MCF 10A (cell line): ENCODE measurements at places on chromosomes 4 and X.

DNA sequence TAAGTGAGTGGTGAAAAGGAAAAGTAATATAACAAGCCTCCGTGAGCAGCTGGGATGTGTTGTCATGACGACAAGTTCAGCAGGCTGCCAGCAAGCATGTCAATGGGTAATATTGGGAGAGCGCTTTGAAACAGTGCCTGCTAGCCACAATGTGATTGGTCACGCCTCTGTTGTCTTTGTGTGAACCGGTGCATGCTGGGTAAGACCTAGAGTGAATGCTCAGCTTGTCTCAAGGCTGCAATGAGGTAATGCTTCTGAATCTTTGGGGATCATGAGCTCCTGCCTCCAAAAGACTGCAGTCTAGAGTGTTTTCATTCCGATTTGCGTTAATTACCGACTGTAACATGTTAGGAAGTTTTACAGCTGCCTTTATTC is 54.9 kb downstream of the STOX2 start:
- DNase-seq: peak; percentile 3

- no peak for DNase-seq
Observed at GRCh38 chr4:79913581-79913980, 159.4 kb downstream of the ANTXR2 start.

DNA sequence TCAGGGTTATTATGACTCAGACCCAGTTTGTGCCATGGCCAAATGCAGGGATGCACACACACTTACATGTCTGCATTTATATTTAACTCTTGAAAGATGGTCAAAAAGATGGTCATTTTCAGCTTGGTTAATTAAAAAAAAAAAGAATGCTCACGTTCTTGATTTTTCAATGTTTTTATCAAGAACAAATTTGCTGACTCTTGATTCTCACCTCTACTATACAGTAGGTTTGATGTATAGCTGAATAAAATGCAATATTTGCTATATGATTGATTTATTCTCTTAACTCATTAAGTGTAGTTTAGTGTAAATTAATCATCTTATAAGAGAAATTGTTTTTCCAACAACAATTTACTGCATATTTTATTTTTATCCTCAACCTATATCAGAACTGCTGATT is 160.4 kb downstream of the SLIT2 start:
- DNase-seq: no peak

DNA sequence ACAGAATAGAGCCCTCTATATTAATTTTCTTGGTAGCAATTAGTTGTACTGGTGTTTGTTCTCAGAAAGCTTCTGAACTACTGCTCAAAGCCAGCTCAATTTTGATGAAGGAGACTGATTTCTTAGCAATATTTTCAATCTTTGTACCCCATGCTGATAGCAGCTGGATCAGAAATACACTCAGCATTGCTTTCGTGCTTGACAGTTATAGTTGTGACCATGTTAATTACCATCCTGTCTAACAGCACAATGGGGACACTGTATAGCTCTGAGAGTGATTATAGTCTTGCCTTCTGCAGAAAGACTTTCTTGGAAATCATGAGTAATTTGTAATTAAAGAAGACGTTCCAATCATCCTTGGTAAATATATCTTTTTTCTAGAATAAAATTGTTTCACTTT is 79.7 kb upstream of the GNPDA2 start:
- DNase-seq: no peak

GRCh38 chr4:84032372-84032771 is 466.7 kb downstream of the NKX6-1 start:
- no peak for DNase-seq

GRCh38 chr4:43776371-43776770 is 672.2 kb downstream of the KCTD8 start:
- DNase-seq: peak; percentile 29

DNA sequence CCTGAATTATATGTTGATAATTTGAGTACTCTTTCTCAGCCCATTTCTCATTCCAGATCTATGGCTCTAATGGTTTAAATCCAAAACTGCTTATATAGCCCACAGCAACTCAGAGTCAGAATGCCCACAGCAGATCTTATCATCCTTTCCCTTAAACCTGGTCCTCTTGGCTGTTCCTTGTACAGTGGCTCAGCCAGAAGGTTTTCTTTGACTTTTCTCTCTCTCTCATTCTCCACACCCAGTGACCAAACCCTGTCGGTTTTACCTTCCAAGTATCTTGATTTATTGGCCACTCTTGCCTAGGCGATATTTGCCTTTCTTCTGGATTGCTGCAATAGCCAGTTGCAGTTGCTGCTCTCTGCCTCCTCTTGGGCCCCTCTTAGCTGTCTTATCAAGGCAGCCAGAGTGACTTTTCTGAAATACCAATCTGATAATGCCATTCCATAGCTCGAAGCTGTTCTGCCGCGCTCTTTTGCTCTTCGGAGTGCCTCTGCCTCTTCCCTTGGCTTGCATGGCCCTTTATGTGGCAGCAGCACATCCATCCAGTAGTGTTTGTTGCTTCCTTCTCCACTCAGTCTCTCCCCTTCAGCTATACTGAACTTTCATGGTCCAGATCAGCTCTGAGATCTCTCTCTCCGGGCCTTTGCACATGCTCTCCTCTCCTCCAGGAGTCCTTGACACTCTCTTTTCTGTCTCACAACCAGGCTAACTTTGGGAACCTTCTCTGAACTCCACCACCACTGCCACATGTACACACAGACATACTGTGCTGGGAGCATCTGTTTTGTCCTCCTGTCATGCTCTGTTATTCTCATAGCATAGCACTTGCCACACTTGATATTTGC is 11.8 kb downstream of the GAB1 start:
- DNase-seq: no peak

DNA sequence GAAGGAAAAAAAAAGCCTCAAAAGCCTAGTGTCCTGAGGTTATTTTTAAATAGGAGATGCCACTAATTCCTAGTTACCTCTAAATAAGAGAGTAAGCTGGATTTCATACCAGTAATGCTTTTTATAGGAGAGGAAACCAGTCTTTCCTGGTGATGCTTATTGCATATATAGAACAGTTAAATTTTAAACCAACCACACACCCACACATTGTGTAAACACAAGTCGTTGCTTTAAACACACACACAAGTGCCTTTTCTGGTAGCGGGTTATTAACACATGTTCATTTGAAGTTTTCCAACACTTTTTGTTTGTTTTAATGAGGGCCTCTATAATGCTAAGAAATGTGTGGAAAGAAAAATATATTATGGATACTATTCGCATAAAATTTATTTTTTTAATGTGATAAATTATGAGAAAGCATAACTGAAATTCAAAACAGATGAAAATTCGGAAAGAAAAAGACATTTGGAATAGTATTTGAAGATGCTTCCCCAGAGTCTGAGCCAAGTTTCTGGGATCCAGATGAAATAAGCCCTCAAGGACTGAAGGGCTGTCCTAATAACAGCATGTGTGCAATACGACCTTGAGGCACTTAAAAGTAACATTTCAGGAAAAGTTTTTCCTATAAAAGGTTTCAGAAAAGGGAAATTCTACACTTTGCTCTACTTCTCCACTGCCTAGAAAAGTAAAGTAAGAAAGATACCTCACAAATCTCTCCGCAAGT is 2.0 kb downstream of the ANTXR2 start:
- peak; percentile 8 for DNase-seq

DNA sequence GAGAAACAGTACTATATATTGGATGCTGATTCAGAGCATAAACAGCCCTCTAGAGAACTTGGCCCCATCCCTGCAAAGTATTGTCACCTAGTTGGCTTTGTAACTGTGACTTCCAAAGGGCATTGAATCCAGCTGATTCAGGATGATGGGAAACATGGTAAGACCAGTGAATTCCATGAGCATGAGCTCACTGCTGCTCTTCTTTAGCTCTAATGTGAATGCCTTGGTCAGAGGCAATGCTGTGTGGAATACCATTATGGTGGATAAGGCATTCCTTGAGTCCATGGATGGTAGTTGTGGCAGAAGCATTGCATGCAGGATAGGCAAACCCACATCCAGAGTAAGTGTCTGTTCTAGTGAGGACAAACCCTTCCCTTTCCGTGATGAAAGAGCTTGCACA is 365.6 kb upstream of the EDA2R start:
- DNase-seq: no peak

GRCh38 chrX:8867406-8867805 is 66.2 kb upstream of the FAM9A start:
- no peak for DNase-seq

GRCh38 chrX:71144651-71145050 is at the start of gene NLGN3:
Gene NLGN3, plus strand, starts transcription at chrX:71144841. Its CDS starts 2,909 bp downstream, at chrX:71147750.
- no peak for DNase-seq

DNA sequence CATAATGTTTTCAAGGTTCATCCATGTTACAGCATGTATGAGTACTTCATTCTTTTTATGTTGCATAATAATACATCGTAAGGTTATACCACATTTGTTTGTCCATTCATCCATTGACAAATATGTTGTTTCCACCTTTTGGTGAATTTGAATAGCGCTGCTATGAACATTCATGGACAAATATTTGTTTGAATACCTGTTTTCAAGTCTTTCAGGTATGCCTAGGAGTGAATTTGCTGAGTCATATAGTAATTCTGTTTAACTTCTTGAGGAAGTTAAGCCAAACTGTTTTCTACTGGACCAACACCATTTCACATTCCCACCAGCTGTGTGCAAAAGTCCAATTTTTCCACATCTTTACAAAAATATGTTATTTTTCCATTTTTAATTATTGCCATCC is 31.5 kb downstream of the IRS4 start:
- DNase-seq: no peak

DNA sequence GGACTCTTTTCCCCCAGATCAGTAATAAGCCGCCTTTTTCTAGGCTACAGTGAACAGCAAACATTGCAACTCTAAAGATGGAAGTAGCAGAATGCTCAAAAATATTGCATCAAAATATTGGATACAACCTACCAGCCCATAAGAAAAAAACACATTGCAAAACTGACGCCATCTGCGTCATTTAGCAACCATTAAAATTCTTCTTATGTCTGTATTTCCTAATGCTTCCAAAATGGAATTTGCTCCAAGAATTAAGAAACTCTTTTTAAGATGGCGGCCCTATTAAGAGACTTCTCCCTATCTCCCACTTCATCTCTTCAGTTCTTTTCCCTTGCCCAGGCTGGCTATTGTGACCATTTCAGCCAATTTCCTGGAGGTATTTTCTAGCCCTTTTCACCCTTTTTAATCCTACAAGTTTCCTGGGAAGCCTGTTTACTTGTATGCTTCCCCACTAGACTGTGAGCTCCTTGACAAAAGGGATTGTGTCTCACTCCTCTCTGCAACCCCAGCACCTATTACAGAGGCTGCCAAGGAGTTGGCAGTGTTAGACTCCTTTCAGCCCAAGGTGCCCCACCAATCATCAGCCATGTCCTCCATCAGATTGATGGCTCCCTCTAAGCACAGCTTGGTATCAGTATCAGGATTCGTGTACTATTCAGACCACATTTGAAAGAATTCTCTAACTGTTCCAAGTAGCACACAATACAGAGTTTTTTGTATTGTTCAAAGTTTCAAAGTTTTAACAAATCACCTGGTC is 4.4 kb downstream of the GPC3 start:
- no peak for DNase-seq

DNA sequence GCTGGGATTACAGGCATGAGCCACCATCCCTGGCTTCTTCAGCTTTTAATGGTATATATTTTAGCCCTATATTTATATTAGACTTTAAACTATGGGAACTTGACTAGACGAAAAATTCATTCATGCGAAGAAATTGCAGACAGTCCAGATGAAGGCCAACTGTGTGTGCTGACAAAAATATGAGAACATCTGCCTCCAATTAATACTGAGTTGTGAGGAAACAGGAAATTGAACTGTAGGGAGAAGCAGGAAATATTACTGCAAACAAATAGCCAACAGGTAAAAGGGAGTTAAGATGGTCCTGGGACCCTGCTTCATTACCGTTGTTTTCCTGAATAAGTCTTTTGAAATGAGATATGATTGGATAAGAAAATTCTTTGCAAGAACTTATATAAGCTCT is 26.3 kb downstream of the MGARP start:
- no peak for DNase-seq

GRCh38 chr4:105683038-105683437 is 25.5 kb downstream of the INTS12 start:
- DNase-seq: no peak

- peak; percentile 78 for DNase-seq
Observed at GRCh38 chr4:26061248-26061986, 147.4 kb downstream of the SMIM20 start.

GRCh38 chrX:56031409-56031808 is 200.7 kb upstream of the KLF8 start:
- no peak for DNase-seq

- DNase-seq: no peak
Observed at GRCh38 chr4:184534511-184535391, 60.4 kb upstream of the IRF2 start.
